ENCODE measurements at places on chromosomes 7 and 10.

- DNase-seq, result no peak
Observed at GRCh38 chr10:127040756-127041155, 135.5 kb downstream of the DOCK1 start.

DNA sequence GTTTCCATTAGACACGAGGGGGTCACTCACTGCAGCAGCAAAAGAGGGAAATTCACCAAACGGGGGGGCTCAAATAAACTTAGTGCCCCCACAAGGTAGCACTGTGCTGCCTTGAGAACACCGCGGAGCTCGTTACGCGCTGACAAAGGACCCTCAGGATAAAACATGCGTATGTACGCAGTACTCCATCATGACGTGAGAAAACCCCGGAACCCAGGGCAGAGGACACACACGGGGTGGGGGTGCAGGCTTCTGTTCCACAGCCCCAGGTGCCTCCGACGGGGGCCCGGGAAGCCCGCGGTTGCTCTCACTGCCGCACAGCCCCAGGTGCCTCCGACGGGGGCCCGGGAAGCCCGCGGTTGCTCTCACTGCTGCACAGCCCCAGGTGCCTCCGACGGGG is 232.4 kb downstream of the ZMYND11 start:
- no peak for DNase-seq

DNA sequence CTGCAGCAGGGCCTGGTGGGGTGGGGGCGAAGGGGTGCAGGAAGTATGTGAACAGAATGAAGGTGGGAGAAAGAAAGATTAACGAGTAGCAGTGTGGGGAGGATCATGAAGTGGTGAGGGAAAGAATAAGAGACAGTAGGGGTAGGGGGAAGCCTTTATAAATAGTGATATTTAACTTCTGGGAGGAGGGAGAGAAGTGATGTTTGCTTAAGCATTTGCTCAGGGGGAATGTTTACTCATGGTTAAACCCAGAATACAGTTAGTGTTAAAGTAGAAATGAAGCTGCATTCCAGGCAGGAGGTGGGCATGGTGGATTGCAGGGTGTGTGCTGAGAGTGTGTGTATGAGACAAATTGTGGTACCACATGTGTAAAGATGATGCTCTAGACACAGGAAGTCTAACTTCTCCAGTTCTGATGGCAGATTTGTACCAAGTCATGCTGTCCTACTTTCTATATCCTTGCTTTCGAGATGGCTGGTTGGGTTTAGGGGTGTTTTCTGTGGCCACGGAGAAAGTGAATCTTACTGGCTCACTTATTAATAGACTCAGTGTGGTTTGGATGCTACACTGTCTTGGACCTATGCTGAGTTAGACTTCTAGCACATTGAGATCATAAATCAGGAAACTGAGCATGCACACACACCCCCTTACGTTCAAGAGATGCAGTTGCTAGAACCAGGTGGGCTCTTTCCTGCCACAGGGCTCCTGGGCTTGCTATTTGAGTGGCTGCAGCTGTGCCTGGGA is 10.6 kb upstream of the DNMBP start:
- no peak for DNase-seq

DNA sequence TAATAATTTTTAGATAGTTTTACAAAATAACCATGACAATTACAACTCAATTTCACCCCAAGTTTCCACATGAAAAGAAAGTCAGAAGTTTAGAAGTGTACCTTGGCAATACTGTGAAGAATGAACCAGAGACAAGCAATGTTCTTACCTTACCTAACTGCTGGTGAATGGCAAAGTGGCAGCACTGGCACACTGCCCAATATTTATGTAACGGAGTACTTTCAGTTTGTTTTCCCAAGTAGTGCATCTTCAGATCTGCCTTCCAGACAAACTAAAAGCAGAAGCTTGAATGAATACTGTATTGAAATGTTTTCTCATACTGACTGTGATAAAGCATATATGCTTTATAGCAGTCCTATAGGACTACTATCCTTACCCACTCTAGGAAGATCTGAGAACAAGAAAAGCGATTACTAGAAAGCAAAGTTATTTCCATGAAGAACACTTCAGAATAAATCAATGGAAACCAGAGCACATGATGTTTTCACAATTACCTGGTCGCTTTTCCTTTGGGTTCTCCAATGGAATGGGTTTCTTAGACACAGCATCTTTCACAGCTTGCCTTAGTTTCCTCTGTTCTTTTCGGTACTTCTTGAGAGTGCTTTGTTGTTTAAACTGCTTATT is 1.5 kb downstream of the NOC3L start:
- no peak for DNase-seq

- DNase-seq, result no peak
Observed at GRCh38 chr10:14507176-14507575, 176.5 kb upstream of the FRMD4A start.

GRCh38 chr7:6709808-6710207 is 3.1 kb upstream of the ZNF12 start:
- no peak for DNase-seq

DNA sequence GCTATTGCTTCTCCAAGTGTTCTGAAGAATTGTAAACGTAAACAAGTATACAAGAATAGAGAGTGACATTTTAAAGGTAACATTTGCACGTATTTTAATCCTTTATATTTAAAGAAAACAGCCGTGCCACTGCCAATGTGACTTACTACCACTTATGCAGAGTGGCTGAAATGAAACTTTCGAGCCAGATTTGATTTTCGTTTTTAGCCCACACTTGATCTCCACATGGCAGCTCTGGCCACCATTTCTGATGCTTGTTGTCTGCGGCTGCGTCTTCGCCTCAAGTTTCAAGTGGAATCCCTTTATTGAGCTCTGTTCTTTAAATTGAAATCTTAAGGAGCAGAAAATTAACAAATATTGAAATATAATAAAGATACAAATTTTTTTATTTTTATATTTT is 70.0 kb downstream of the ELAPOR2 start:
- no peak for DNase-seq

GRCh38 chr7:30445770-30446169 is 32.8 kb downstream of the NOD1 start:
- peak; percentile 11 for DNase-seq

DNA sequence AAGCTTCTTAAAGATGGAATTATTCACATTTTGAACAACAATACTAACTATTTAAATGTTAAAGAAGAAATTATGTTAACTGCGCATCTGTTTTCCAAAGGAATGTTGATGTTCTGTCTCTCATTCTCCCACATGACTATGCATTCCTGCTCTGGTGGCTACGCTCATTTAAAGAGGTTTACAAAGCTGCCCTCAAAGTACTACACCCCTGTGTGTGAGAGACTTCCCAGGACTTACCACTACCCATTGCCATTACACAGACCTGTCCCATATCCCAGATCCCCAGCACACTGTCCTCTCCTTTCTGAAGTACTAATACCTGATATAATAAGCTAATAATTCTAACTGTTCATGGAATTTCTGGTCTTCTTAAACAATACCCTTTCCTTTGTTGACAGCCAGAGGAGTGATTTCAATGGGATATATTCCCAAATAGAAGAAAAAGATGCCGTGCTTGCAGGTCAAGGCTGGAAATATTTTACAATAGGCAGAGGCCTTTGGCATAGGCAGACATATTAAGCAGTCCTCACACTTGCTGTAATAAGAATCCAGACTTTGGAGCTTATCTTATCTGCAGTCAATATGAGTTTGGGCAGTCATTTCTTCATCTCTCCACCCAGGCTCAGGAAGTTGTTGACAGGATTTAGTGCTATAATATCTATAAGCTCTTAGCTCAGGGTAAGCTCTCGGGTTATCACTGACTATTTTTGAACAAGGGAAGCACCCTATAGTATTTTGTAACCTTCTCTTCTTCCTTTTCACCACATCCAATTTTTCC is 12.2 kb downstream of the LIPF start:
- DNase-seq, result no peak

DNA sequence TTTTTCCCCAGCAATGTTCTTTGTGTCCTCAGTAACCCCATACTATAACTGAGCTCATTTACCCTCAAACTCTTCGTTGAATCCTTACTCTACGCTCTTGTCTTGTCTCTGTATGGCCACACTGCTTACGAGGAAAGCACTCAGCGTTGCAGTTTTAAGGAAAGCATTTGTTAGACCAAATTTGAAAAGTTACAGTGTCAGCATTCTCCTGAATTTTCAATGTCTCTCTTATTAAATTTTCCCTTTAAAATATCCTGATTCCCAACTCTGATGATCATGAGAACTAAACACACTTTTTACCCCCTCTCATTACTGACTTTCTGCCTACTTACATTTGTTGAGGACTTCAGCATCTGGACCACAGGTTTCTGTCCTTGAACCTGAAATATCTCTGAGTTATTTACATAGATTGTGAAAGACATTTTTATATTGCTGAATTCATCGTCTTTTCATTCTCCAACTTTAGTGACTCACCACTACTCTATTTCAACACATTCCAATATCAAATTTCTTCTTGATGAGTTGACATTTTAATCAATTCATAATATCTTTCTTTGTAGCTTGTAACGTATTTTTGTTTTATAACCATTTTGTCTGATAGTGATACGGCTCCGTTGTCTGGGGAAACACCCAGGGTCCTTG is 19.8 kb upstream of the VWDE start:
- DNase-seq, result no peak

DNA sequence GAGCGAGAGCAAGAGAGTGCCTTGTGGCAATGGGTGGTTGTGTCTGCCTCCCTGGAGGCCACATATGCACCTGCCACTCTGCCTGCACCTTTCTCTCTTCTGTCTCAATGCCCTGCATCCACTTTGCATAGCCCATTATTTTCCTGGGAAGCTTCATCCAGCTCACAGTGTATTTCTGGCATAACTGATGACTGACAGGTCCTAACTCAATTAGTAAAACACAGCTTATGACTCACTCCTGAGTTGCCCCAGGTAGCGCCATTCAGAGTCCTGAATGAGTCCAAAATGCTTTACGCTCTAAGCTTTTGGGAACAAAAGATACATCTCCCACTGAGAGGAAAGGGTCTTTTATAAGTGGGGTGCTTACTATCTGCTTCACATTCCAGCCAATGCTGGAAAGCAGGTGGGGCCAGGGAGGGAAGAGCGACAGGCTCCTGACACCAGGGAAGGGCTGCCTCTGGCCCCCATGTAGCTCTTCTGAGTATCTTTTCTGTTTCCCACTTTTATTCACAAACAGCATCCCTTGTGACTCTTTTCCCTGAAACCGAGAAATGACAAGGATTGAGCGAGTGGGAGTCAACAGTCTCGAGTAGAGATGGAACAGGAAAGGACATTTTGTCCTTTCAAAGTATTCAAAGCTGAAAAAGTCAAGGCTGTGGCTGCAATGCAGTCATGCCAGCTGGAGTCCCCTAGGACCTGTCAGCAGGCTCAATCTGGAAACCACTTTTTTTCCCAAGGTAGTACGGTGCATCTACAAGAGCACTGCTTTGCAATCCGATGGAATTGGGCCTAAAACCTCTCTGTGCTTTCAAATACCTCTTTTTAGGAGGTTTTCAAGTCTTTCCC is 479.3 kb upstream of the PODXL start:
- DNase-seq, result no peak

GRCh38 chr7:79730971-79731370 is 277.5 kb upstream of the MAGI2 start:
- DNase-seq, result no peak

DNA sequence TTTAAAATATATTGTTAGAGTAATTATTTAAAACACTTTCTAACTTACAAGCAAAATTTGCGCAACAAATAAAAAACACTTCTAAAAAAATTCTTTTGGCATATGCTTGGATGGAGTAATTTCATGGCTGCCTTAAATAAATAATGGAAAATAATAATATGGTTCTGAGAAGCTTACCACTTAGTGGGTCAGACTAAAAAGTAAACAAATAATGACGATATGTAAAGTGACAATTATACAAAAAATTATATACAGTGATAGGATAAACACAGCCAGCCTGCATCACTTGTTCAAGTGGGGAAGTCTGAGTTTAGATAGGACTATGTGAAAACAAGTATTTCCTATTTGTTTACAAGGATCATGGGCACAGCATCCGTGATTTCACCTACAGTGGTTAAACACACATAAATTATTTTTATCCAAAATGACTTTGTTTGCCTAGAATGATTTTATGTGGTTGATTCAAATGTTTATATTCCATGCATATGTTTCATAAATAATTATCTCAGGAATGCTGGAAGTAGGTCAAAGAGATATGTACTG is 141.7 kb upstream of the SEMA3D start:
- DNase-seq, result no peak

DNA sequence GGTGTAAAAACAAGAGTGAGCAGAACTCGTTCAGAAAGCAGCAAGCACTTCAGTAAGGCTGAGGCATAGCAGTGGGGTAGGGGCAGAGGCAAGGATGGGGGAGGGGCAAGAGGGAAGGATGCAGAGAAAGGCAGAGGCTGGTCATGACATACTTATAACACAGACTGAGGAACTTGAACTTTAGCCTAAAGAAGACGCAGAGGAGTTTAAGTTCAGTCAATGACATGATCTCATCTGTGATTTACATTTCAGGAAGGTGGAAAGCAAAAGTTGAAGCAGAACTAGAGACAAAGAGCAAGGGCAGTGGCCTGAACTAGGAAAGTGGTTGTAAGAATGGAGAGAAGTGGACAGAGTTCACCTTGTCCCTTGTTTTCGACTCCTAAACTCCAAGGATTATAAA is 15.8 kb downstream of the MACC1 start:
- no peak for DNase-seq

GRCh38 chr7:151346470-151346769 is 4.8 kb downstream of the NUB1 start:
- DNase-seq, result no peak

GRCh38 chr7:99789441-99790070 is 5.6 kb upstream of the CYP3A4 start:
- no peak for DNase-seq

- peak; percentile 46 for DNase-seq
Observed at GRCh38 chr7:22251281-22251680, 105.7 kb downstream of the RAPGEF5 start.

- no peak for DNase-seq
Observed at GRCh38 chr7:43192806-43193460, 80.5 kb downstream of the HECW1 start.

DNA sequence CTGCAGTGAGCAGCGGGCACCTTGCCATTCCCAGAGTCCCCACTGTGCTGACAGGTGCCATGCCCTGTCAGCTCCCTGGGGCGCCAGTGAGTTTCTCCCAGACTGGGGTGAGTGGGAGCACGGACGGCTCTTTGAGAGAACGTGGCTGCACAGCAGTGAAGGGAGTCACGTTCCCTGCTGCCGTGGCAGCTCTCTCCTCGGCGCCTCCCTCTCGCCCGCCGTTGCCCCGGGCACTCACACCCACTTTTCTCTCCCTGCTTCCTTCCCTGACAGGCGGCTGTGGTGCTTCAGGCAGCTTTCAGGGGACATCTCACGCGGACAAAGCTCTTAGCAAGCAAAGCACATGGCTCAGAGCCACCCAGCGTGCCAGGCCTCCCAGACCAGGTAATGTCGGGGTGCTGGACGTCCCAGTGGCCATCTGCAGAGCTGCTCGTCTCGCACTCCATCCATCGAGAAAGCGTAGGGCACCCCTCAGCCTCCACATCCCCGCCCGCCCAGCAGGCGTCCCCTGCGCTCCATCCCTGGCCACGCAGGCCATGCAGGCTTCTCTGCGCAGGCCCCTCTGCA is 27.1 kb upstream of the TTYH3 start:
- no peak for DNase-seq

DNA sequence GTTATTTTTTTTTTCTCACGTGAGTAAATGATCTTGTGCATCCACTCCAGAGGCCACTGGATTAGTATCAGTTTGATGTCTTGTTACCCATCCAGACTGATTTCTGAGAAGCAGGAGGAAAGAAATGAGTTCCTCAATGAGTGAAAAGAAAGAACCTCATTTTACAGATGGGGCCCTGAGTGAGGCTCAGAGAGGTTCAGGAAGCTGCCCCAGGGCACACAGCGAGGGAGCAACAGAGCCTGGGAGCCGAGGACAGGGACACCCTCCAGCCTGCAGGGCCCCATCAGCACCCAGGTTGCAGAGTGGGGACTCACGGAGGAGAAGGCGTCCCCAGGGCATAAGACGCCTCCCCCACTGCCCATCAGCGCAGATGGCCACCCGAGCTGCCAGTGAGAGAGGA is 30.9 kb upstream of the TNRC18 start:
- no peak for DNase-seq

All from hippocampal formation (tissue), 2 donors.